ENCODE measurements at places on chromosomes 3 and 15.

GRCh38 chr15:42576040-42576594 lies 711 bp downstream of the STARD9 start:
- DNase-seq = no peak

- DNase-seq = no peak
These were observed 73.7 kb downstream of the PIK3CB start for GRCh38 chr3:138761002-138761401.

DNA sequence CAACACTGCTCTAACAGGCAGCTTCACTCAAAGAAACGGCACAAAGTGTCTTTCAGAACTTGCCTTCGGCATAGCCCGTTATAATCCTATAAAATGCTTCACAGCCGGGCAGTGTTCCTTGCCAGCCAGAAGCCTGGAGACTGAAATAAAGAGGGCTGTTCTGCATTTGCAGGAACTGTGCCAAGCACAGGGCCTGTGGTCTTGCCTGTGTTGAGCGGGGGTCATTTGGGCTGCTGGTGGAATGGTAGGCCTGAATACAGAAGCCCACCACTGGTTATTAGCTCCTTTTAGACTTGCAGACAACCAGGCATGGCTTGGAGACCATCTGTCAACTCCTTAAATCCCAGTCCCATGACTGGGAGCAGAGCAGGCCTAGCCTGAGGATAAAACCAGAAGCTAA lies 4.7 kb upstream of the ARHGEF3 start:
- DNase-seq = no peak

DNA sequence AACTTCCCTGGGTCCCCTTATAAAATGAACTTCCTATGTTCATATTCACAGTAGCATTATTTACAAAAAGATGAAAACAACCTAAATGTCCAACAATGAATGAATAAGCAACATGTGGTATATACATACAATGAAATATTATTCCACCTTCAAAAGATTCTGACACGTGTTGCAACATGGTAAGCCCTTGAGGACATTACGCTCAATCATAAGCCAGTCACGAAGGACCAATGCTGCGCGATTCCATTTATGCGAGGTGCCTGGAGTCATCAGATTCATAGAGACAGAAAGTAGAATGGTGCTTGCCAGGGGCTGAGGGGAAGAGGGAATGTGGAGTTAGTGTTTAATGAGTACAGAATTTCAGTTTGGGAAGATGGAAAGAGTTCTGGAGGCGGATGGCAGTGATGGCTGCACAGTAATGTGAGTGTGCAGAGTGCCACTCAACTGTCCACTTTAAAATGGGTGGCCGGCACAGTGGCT lies 88.8 kb upstream of the ALDH1A3 start:
- peak; percentile 66 for DNase-seq

DNA sequence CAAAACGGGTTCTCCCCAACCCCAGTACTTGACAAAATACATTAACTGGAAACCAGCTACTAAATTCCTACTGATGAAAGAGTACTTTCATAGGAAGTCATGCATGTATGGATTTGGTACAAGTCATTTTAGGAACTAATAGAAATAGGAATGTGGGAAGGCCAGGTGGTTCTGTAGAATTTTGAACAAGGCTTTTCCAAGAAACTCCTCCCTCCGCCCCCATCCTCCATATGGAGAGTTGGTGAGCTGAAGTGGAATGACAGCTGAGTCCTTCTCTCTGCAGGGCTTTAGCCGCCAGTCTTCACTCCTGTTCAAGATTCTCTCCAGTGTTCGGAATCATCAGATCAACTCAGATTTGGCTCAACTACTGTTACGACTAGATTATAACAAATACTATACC lies 33.2 kb downstream of the TUBGCP4 start:
- no peak for DNase-seq

DNA sequence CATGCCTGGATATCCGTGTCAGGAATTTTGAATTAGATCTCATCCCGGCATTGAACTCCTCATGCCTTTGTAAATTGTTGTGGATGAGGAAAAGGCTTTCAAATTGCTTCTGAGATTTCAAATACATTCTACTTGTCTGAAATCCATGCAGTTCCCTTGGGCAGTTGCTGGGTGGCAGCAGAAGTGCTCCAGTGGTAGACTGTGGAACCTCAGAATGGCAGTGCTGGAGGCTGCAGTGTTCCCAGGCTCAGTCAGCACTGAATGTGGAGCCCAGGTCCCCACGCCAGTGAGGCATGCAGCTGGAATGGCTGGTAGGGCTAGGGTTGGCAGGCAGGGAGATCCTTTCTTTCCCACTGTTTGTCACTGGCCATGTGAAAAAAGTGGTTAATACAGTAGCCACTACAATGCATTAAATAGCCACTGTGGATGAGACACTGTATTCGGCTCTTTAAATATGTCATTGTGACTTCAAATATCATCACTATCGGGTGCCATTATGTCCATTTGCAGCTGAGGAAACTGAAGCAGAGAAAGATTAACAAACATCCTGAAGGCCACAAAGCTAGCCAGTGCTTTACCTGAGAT lies 98.6 kb downstream of the TPRG1 start:
- DNase-seq = peak; percentile 38

- no peak for DNase-seq
These were observed 263.6 kb downstream of the TBL1XR1 start for GRCh38 chr3:176933704-176934103.

GRCh38 chr3:143203848-143204247 lies 84.3 kb downstream of the CHST2 start:
- no peak for DNase-seq

DNA sequence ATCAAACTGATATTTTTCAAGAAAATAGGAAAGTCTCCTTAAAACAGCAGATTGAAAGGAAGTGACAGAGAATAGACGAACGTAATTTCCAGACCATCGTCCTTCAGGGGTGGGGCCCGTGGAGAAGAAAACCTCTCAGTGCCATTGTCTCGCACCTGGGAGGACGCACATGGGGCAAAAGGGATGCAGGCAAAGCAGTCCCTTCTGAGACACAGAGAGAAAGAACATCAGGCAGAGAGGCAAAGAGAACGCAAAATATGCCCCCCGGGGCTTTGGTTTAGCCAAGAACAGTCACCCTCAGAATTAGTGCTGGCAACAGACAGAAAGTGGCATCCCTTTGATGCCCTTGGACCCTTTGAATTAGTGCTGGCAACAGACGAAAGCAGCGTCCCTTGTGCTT lies 37.0 kb downstream of the MUC20 start:
- DNase-seq = no peak

- DNase-seq = no peak
These were observed 190.1 kb downstream of the FNDC3B start for GRCh38 chr3:172229462-172229861.

DNA sequence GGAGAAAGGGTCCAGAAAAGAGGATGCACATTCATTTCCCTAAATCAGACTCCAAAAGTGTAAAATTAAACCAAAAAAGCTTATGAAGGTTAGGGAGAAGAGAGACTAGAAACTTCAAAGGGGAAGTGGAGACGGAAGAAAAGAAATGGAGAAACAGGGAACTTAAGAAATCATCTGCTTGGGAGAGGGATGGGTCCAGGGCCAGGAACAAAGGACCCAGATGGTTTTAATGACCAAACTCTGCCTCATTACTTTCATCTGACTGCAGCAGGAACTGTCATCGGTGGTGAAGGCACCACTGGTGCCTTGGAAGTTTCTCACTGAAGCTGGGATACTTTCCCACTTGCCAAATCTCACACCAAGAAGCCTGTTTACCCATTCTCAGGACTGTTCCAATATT lies 70.5 kb upstream of the SLC4A7 start:
- peak; percentile 87 for DNase-seq

DNA sequence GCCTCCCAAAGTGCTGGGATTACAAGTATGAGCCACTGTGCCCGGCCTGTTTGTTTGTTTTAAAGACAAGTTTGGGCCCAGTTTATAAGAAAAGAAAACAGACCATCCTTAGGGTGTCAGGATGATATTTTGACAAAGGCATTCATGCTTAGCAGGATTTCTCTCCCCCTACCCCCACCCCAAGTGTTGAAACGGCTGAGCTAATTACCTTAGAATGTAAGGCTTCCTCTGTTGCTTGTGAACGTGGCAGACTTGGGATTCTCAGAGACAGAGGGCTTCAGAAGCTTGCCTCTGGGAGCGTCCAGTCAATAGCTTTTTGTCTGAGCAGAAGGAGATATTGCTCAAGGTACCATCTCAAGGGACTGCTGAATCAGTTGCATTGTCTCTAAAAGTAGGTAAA lies 24.0 kb downstream of the FLNB start:
- DNase-seq = no peak

DNA sequence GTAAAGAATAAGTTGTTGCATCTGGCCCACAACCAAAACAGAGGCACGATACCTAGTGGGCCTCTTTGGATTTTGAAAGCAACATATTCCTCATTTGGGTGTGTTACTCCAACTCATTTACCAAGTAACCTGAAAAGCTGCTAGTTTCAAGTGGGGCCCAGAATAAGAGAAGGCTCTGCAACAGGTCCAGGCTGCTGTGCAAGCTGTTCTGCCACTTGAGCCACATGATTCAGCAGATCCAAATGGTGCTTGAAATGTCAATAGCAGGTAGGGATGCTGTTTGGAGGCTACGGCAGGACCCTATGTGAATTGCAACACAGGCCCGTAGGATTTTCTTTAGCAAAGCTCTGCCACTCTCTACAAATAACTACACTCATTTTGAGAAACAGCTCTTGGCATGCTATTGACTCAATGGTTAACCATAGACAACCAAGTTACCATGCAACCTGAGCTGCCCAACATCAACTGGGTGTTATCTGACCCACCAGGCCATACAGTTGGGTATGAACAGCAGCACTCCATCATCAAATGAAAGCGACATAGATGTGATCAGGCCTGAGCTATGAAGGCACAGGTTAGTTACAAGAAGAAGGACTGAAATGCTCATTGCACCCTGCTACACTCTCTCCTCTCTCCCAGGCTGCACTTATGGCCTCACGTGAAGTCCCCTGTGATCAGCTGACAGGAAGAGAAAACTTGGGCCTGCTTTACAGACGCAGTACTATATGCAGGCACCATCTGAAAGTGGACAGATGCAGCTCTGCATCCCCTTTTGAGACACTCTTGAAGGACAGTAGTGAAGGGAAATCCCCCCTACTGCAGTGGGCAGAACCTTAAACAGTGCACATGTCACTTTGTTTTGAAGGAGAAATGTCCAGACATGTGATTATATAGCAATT lies 9.5 kb upstream of the MCF2L2 start:
- DNase-seq = no peak

GRCh38 chr3:62586356-62586755 lies 213.0 kb upstream of the FEZF2 start:
- DNase-seq = peak; percentile 6

DNA sequence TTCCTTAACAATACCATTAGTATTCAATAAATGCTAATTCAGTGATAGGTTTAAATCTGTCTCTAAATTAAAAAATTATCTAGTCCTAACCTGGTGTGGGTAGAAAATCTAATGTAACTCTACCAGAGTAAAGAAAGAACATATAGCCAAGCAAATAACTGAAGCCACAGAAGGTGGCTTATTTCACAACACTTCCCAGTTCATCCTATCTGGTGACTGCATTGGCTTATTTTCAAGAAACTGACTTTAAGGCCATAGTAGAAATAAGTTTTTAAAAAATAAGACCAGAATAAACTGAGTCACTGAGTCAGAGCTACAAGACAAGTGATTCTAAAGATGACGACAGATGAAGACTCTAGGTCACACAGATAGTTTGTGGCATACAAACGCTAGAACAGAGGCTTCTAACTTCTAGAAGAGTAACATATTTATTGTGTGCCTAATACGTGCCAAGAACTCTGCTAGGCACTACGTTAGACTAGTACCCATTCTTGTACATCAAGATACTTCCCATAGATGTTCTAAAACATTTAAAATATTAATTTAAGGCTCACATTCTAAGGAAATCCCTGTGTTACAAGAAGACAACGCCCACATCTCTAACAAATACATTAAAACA lies 25.9 kb downstream of the TMCC1 start:
- DNase-seq = peak; percentile 14

GRCh38 chr3:16357186-16358121 lies 92.4 kb downstream of the OXNAD1 start:
- no peak for DNase-seq

DNA sequence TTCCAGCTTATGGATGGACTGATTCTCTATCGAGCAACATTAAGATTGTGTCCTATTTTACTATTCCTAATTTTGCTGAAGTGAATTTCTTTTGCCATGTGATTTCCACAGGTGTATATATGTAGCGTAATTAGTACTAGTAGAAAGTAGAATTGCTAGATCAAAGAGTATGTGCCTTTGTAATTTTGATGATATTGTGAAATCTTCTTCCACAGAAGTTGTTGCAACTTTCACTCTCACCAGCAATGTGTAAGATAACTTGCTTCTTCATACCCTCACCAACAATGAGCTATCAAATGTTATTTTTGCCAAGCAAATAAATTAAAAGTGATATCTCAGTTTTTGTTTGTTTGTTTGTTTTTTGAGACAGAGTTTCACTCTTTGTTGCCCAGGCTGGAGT lies 5.4 kb downstream of the PGBD4 start:
- DNase-seq = no peak

DNA sequence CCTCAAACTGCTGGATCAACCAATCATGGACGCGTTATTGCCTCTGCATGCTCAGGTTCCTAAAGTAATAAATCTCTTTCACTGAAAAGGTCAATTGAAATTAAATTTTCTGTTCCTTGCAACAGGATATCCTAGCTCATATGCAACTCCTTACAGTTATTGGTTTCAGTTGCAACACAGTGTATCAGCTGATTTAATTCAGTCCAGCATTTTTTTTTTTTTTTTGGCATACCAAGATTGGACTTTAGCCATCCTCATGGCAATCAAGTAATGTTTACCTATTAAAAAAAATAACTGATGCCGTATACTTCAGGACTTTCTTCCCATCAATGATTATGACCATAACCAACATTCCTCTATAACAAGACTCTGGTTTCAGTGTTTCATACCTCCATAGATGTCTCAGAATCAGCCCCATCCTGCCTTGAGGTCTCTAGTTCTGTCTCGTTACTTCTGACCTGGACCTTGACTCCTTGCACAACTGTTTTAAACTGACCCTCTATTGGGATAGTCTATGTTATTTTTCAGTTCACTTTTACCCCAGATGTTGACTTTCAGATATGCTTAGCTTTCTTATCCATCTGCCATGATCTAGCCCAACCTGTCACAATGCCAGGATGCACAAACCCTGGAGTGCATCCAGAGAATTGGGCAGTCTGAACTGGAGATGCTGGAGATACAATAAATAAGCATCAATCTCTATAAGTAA lies 265.0 kb upstream of the GADL1 start:
- no peak for DNase-seq

DNA sequence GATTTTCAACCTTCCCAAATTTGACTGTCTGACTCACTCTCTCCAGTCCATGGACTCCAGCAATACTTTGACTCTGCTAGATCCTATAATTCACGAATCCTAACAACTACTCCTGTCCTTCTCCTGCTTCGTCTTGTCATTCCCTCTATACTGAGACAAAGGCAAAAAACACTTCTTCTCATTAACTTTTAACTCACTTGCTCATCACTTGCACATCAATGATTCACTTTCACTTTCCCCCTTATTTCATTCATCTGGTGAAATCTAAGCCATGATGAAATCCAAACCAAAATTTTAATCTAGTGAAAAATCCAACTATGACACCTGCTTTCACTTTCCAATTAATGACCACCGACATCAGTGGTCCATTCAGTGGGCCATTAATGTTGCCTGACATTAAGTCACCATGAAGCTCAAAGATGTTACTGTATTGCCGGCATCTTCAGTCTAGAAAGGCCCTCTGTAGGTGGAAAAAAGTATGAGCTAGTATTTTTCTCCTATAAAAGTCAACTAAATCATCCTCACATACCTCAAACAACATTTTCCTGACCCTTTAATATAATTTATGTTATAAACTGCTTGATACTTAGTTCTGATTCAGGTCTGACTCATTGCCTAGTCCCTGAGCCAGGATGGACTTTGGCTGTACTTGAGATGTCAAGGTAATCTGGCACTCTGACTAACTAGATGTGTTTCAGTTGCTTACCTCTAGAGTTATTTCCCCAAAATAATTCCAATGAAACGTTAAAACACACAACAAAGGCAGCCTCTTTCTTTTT lies 158.6 kb downstream of the CNTN6 start:
- no peak for DNase-seq
